ENCODE measurements at places on chromosomes 1 and 21.
A peak's percentile ranks its signal among the peaks of the same experiment; 100 is the strongest.

- DNase-seq, result no peak
These were observed 30.1 kb downstream of the ITPKB start for GRCh38 chr1:226708967-226709396.

- DNase-seq, result no peak
These were observed 17.9 kb downstream of the PLPP3 start for GRCh38 chr1:56561227-56562019.

DNA sequence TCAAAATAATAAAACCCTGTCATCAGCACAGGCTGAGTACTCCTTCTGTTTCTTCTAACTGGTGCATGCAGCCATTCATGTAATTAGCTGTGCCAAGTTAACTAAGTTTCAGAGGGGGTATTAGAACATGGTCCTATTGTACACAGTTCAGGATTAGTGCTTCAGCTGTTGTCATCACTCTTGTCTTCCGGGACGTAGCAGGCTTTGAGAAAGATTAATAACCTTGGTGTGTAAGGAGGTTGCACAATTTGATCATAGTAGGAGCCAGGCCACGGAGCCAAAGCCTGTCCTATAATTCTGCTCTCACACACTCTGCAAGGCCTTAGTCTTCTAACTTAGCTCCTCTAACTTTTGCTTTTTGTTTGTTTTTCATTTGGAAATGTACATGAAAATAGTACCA is 44.7 kb downstream of the PTGFRN start:
- DNase-seq, result no peak

- no peak for DNase-seq
These were observed 481.1 kb upstream of the USP24 start for GRCh38 chr1:55696181-55696754.

DNA sequence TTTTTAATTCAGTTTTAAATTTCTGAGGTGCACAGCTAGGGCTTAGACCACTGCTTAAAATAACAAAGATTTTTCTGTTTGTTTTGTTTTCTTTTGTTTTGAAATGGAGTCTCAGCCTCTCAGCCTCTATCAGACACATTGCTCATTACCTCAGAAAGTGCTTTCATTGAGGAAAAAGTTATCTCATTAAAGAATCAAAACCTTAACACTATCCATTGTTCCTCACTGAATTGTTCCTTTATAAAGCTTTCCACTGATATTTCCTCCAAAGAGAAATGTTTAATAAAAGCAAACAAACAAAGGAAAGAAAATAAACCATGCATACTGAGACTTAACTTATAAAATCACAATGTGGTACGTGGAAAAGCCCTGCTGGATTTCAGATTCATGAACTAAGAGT is 63.8 kb downstream of the SIPA1L2 start:
- DNase-seq, result no peak

DNA sequence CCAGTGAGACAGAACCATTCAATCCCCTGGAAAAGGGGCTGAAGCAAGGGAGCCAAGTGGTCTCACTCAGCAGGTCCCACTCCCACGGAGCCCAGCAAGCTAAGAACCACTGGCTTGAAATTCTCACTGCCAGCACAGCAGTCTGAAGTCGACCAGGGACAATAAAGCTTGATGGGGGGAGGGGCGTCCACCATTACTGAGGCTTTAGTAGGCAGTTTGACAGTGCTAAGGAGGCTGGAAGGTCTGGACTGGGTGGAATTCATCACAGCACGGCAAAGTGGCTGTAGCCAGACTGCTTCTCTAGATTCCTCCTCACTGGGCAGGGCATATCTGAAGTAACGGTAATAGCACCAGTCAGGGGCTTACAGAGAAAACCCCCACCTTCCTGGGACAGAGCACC is 105.4 kb upstream of the GORAB start:
- no peak for DNase-seq

DNA sequence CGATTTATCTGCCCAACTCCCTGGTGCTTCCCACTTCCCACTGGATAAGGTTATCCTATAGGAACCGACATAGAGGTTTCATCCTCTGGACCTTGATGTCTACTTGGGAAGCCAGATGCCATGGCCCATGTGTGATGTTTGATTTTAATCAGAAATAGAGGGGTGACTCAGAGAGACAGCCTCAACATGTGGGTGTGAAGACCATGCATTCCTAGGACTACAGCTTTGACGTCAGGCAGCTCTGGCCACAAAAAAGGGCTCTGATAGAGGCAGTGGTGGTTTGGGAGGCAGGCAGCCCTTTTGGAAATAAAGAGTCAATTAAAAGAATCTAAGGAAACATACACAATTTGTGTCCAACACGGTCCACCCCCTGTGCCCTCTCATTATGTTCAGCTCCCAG is 5.2 kb upstream of the SH2D2A start:
- DNase-seq, result no peak

GRCh38 chr1:114458237-114458777 is 52.7 kb downstream of the TRIM33 start:
- no peak for DNase-seq

DNA sequence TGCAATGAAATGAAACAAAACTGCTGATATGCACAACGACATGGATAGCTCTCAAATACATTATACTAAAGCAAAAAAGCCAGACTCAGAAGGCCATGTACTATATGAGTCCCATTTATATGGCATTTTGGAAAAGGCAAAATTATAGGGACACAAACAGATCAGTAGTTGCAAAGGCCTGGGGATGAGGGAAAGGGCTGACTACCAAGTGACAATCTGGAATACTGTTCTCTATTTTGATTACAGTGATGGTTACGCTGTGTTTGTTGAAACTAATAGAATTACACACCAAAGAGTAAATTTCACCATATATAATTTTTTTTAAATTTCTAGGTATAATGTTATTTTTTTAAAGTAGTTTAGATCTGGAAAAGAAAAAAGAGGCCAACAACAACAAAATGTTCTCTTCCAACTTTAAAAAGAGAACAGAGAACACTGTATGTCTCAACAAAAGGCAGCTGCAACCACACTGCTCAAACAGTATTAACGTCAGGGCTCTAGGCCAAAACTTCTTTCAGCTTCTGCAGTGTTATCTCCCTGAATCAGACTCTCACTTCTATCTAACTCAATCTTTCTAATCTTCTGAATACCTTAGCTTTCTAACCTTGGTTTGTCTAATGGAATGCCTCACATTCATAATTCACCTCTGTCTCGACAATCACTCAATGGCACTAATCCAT is 75.8 kb downstream of the FOXJ3 start:
- peak; percentile 43 for DNase-seq

GRCh38 chr1:39789571-39790110 is 976 bp upstream of the BMP8B start:
- DNase-seq, result no peak

DNA sequence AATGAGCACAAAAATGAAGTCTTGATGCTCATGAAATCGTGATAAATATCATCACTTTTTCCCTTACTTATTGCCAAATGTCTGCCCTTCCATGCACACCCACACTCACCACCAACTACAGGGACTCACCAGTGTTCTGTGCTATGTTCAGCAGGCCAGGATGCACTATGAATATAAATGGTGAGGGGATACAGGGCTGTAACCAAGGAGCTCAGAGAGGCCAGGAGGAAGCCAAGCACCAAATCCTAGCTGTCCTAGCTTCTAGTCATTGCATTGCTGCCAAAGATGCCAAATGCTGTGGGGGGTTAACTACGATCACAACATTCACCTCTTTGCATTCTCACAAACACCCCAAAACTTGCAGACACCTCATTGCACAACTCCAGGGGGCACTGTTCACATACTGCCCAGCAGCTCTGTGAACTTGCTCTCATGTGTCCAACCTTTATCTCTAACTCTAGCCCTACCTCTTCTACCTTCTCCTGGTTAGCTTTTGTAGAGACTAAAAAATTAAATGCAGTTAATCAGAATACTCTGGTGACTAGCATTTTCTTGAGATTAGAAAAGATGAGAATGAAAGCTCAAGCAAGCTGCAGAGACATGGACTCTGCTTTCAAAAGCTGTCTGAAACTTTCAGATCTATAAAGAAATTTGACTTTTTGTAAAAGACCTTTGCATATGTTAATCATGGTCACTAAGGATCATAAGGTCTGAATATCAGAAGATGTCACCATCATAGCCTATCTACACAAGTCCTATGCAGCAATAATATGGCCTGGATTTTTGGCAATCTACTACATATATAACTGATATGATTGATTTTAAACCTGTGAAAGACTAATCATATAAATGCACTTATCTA is 13.9 kb upstream of the KIF14 start:
- DNase-seq, result no peak

GRCh38 chr1:2430592-2430973 is 18.2 kb upstream of the PEX10 start:
- no peak for DNase-seq

DNA sequence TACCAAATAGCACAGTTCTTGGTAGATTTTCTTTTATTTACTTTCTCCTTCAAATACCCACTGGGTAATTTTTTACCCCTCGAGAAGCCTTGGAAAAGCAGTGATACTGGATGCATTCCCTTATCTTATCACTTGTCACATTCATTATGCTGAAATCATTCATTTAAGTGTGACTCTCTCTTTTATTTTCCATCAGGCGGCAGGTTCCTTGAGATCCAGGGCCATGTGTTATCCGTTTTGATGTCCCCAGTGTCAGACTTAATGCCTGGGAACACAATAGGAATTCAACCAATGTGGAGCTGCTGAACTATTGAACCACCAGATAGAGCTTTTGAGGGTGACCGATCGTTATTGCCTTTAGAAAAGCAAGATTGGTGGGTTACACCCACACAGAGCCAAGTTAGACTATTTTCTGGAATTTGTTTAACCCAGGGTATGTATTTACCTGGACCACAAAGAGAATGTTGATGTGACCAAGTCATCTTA is 51.5 kb upstream of the ATP5PO start:
- DNase-seq, result no peak

- DNase-seq, result no peak
These were observed 84.2 kb downstream of the NDUFS5 start for GRCh38 chr1:39110325-39110851.

GRCh38 chr21:36863260-36863659 is 103.2 kb downstream of the HLCS start:
- no peak for DNase-seq
